ENCODE measurements at places on chromosomes 12 and 14. TPM values are rescaled to one million over a fixed set of nuclear protein-coding genes. Genes with fewer than 3 reads are reported as not detected.

DNA sequence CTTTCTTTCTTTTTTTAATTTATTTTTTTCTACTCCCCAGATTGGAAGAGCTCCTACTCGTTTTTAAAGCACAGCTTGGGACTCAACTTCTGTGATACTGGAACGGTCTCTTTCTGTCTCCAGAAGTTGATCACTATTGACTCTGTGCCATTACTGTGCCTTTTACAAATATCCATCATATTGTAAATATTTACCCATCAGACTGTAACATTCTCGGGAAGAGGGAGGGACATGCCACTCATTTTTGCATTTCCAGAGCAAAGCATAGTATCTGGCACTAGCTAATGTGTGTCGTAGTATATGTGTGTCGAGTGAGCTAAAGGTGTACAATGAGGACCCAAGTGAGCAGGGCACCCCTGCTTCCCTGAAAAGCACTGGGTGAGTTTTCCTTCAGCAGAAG, 24.0 kb upstream of the GSG1 start:
- DNase-seq = no peak

GRCh38 chr14:58060077-58060476, 91.9 kb downstream of the ARMH4 start:
- no peak for DNase-seq

DNA sequence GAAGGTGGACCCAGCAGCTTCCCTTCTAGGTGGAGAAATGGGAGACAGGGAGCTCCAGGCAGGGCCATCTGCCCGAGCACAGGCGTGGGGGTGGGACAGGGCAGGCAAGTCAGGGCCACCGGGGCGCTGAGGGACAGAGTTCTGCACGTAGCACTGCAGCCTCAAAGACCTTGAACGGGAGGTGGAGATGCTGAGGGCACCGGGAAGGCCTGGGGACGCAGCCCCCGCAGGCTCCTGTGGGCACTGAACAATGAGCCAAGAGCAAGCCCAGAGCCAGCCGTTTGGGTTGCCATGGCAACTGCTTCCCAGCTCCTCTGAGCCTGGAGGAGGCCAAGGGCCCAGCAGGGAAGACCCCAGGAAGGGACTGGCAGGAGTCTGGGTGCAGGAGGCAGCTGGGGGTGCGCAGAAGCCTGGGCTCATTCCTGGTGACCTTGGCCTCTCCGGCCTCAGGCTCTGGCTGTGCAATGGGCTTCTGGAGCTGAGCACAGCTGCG, 3.4 kb downstream of the LBHD2 start:
- no peak for DNase-seq

GRCh38 chr14:68987653-68988036, 8.5 kb upstream of the ACTN1 start:
- DNase-seq = no peak

- DNase-seq = no peak
These were observed 234.3 kb downstream of the DACT1 start for GRCh38 chr14:58872061-58872460.

Gene MYBPC1
- not detected for total RNA-seq

Gene DNAJC22
- total RNA-seq = 9.6 TPM

Gene AQP6
- total RNA-seq = 0.86 TPM

Data from Calu3 (cell line).